ENCODE measurements at places on chromosomes 2 and 18. TPM values are rescaled to one million over a fixed set of nuclear protein-coding genes. Genes with fewer than 3 reads are reported as not detected.

DNA sequence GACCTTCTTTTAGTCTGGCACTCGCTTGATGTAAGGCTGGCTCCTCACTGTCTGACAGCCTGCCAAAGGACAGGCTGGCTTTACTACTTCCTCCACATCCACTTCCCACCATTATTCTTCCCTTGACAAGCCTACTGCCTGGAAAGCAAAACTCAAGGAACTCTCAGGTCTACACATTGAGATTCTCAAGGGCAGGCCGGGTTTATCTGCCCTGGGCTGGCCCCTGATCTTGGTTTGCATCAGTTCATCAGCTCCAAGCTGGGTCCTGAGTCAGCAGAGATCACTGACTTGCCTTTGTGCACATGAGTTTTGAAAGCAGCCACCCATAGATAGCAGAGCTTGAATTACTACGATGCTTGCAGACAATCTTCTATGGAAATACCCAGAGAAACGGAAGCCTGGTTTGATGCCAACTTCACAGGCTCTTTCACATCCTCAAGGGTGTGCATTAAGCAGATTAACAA is 53.9 kb downstream of the KCTD18 start:
- peaks cover 19% of the 10 kb centered on the region for H3K4me1 ChIP-seq
- no peaks in the 10 kb centered on the region for H3K27me3 ChIP-seq
- peak; percentile 89 for DNase-seq
- no peak overlapping the region for H3K27ac ChIP-seq
- H3K4me3 ChIP-seq = no peak overlapping the region

- no peak overlapping the region for H3K27ac ChIP-seq
- H3K36me3 ChIP-seq = no peaks in the 10 kb centered on the region
- H3K4me1 ChIP-seq = peaks cover 3% of the 10 kb centered on the region
- no peaks in the 10 kb centered on the region for H3K27me3 ChIP-seq
- no peak for DNase-seq
These were observed 135.0 kb downstream of the SCG2 start for GRCh38 chr2:223467196-223467595.

DNA sequence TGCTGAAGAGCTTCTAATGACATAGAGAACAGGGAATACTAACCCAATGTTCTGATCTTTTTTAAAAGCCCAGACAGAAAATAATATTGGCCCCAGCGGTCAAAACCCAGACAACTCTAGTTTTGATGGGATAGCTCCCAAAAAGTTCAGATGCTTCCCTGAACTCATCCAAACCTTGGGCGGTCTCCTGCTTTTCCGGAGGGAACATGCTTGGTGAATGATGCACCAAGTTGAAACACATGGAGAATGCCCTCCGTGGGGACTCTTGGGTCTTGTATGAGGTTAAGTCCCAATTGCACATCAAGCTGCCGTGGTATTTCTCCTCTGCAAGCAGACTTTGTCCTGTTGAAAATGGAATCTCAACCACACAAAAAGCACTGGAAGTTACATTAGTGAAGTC is 120.7 kb upstream of the CTAGE1 start:
- DNase-seq = no peak
- H3K36me3 ChIP-seq = no peaks in the 10 kb centered on the region
- H3K4me1 ChIP-seq = no peaks in the 10 kb centered on the region
- H3K27ac ChIP-seq = no peak overlapping the region

DNA sequence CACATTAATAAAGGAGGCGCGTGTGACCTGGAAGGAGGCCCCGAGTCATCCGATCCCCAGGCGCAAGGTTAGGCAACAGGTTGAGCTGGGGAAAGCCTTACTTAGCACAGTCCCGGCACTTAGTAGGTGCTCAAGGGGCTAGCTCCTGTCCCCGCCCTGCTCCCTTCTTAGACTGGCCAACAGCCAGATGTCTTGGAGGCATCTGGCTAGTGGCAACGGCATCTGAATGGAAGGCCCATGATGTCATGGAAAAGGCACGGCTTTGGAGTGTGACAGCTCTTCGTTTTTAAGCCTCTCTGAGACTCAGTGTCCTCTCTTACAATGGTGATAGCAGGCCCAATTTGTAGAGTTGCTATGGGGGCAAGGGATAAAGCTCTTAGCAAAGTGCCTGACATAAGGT is 258.3 kb downstream of the CYRIA start:
- H3K27me3 ChIP-seq = peaks cover 23% of the 10 kb centered on the region
- H3K36me3 ChIP-seq = no peaks in the 10 kb centered on the region
- H3K4me3 ChIP-seq = no peak overlapping the region

- DNase-seq = no peak
- H3K36me3 ChIP-seq = peaks cover 9% of the 10 kb centered on the region
- no peak overlapping the region for H3K4me3 ChIP-seq
These were observed 100.7 kb upstream of the RNU4ATAC start for GRCh38 chr2:121429927-121430520.

GRCh38 chr2:69180227-69180626 is 167.2 kb downstream of the ANTXR1 start:
- peaks cover 10% of the 10 kb centered on the region for H3K4me1 ChIP-seq
- no peaks in the 10 kb centered on the region for H3K27me3 ChIP-seq
- no peak overlapping the region for H3K27ac ChIP-seq
- H3K4me3 ChIP-seq = no peak overlapping the region

- H3K4me1 ChIP-seq = no peaks in the 10 kb centered on the region
- no peaks in the 10 kb centered on the region for H3K36me3 ChIP-seq
- H3K27me3 ChIP-seq = no peaks in the 10 kb centered on the region
- no peak overlapping the region for H3K27ac ChIP-seq
- no peak overlapping the region for H3K4me3 ChIP-seq
These were observed 22.0 kb downstream of the NTSR2 start for GRCh38 chr2:11647834-11648600.

GRCh38 chr2:77488141-77488540 is 34.0 kb downstream of the LRRTM4 start:
- DNase-seq = no peak
- H3K36me3 ChIP-seq = no peaks in the 10 kb centered on the region
- H3K4me1 ChIP-seq = no peaks in the 10 kb centered on the region

- no peak overlapping the region for H3K27ac ChIP-seq
- no peaks in the 10 kb centered on the region for H3K4me1 ChIP-seq
- no peaks in the 10 kb centered on the region for H3K27me3 ChIP-seq
- H3K36me3 ChIP-seq = no peaks in the 10 kb centered on the region
- no peak for DNase-seq
- H3K4me3 ChIP-seq = no peak overlapping the region
These were observed 12.6 kb upstream of the RAB1A start for GRCh38 chr2:65142515-65142914.

DNA sequence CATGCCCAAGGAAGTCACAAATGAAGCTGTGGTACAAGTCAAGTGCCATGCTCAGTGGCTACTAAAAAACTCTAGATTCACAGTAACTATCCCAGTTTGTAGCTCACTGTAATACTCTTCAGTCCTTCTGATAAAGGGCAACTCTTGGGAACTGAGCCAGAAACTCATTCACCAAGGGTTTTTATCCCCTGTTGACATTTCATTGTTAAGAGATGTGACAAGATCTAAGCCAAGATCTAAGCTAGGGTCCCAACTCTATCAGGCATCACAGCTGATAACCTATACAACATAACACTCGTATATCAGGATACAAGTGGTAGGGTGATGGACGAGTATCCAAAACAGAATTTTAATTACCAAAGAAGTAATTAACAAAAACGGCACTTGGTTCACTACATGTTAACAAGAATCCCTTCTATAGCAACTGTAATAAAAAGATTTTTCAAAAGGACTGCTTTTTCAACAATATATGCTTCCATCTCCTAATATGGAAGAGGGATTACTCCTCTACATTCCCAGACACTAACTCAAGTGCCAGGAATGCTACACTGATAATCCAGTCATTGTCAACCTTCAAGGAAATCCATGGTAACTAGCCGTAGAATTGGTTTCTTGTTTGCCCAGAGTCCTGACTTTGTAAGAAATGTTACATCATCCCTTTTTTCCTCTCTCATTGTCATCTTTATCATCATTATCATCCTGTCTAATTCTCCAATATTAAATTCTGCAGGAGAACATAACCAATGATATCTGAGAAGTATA is 111.7 kb downstream of the CDH2 start:
- DNase-seq = peak; percentile 46
- peaks cover 6% of the 10 kb centered on the region for H3K4me1 ChIP-seq
- no peak overlapping the region for H3K27ac ChIP-seq
- no peak overlapping the region for H3K4me3 ChIP-seq

GRCh38 chr2:52395912-52396311 is 1364.0 kb upstream of the NRXN1 start:
- no peak overlapping the region for H3K27ac ChIP-seq
- H3K4me1 ChIP-seq = no peaks in the 10 kb centered on the region
- H3K4me3 ChIP-seq = no peak overlapping the region
- no peaks in the 10 kb centered on the region for H3K36me3 ChIP-seq

DNA sequence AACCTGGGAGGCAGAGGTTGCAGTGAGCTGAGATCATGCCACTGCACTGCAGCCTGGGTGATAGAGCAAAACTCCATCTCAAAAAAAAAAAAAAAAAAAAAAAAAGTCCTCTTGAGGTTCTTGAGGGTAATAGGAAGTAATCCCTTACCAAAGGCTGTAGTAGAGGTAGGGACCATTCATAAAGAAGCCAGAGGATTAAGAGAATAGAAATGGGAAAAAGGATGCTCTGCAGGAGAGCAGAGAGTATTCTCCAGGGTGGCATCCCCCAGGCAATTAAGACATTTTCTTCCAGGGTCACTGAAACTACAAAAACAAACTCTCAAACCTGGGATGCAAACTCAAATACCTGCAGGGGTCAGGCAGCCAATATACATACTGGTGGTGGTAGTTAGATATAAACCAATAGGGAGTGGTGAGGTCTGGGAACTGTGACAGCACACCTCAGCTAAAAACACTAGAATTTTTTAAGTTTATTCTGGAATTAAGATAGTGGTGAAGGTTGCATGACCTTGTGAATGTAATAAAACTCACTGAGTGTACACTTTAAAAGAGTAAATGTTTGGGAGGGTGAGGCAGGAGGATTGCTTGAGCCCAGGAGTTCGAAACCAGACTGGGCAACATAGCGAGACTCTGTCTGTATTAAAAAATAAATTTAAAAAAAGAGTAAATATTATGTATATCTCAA is 24.7 kb downstream of the RAPH1 start:
- peaks cover 4% of the 10 kb centered on the region for H3K36me3 ChIP-seq
- no peaks in the 10 kb centered on the region for H3K27me3 ChIP-seq
- no peak for DNase-seq
- H3K4me3 ChIP-seq = no peak overlapping the region
- no peak overlapping the region for H3K27ac ChIP-seq

The CD8B2 gene
- not detected for total RNA-seq

The CNGA3 gene
- not detected for total RNA-seq

The C2orf42 gene
- total RNA-seq = 17.0 TPM

The CAVIN2 gene
- total RNA-seq = 0.09 TPM

The CRYGC gene
- total RNA-seq = not detected

The ABCA12 gene
- total RNA-seq = 0.04 TPM

The KCNG2 gene
- total RNA-seq = not detected

The PRR30 gene
- total RNA-seq = not detected

The HNMT gene
- total RNA-seq = 0.82 TPM

The ELOA2 gene
- total RNA-seq = not detected
